ENCODE measurements at places on chromosomes 7 and 10.

DNA sequence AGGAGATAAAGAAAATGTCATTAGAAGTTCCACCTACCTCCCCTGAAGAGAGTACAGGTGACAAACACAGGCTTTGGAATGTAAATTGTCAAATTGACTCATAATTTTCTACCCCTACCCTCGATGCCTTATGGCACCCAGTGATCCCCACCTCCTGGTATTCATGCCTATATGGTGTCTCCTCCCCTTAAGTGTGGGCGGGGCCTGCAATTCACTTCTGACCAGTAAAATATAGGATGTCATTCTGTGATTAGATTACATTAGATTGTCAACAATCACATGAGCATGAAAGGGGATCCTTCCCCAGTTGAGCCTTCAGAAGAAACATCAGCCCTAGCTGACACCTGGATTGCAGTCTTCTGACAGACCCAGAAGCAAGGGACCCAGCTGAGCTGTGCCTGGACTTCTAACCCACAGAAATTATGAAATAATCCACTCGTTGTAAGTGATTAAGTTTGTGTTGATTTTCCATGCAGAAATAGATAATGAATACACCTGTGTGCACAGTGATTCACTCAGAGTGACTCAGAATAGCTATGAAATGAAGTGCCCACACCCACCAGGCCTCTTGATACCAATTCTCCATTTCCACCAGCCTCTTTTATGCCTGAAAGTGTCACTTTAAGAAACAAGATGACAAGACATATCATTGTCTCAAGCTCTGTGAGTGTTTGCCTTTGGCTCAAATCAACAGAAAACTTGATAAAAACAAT is 8.5 kb upstream of the SLC39A12 start:
- DNase-seq, result no peak

DNA sequence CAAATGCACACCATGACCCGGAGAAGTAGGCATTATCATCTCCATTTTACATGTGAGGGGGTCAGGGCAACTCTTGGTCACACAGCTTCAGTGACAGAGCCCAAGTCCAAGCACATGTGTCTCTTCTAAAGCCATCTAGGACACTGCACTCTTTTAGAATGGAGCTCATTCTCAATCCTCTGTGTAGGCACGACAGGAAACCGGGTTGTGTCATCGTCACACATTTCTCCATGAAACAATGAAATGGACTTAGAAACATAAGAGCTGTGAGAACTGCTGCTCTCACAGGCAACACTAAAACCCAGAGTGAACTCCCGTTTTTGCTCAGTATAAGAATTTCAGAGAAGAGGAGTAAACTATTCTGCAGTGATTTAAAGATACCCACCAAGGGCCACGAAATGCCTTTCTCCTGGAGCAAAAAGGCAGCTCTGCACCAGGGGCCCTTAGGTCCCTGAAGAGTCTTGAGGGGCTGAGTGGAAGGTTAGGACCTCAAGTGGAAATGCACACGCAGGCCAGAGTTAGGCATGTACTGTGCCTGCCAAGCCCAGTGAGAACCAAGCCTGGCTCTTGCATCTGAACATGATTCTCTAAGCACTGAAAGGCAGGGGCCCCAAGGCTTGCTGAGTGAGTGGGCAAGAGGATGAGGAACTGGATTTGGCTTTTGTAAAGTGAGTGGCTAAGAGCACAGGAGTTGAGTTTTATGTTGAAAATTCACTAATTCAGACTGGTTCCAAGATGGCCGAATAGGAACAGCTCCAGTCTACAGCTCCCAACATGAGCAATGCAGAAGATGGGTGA is 13.3 kb downstream of the ALOX5 start:
- no peak for DNase-seq

DNA sequence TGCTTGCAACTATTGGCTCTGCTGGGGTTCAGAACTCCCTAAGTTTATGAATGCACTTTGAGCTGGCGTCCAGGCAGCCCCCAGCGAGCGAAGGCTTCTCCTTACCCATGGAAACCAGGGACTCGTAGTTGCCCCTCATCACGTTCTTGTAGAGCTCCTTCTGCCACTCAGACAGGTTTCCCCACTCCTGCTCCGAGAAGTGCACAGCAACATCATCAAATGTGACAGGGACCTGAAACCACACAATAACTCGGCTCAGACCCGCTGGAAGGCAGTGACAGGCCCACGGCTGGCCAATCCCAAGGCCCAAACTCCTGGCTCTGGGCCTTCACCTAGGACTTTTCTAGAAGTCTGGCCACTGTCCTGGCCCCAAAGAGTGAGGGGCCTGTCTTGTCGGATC is 6.9 kb downstream of the ZNF777 start:
- no peak for DNase-seq

DNA sequence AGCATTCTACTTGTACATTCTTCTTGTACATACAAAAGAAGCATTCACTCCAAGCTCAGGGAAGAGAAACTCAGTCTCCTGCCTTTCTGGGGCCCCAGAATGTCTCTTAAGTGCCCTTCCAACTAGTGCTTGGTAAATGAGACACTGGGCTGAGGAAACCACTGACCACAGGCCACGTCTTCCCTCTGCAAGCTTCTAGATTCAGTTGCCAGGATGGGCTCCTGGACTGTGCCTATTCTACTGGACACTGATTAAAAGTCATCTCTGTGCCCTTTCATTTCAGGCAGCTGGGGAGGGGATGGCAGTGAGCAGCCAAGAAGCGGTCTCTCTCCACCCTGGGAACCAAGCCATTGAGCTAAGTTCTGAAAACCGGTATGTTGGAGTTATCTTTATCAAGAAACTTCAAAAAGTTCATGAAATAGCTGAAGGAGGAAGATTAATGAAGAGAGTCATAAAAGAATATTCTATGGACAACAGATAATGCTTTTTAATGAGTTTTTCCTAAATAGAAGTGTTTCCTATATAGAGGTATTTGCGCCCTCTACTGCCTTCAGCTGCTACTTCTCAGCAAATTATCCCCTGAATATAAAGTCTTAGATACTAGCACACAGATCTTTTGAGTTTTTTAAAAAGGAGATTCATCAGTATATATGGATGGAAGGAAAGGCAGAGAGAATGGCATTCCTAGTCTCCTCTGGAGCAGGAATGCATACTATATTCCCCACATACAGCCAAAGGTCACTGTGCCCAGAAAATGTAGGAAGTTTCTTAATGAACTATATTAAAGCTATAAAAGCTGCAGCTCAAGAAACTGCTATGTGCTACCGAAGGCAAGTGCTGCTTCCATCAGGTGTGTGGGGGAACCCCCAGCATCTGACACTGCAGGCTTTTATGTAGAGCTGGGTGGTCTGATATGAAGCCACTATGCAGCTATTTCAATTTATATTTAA is 8.4 kb upstream of the IFIT1B start:
- no peak for DNase-seq

GRCh38 chr10:80268938-80269588 is 20.4 kb downstream of the MAT1A start:
- no peak for DNase-seq

DNA sequence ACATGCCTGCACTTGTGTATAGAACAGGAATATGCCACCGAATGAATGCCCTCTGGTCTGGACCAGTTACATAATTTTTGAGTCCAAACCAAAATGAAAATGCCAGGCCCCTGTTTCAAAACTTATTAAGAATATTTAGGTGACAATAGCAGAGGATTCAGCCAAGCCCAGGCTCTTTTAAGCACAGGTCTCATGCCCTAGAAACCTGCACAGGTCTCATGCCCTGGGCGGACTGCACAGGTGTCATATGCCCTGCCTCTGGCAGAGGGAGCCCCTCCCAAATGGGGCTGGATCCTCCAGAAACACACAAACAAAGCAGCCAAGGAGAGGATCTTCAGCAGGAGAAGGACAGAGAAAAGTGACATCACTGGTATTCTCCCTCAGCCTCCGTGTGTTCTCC is 605.4 kb upstream of the NRP1 start:
- DNase-seq, result no peak

DNA sequence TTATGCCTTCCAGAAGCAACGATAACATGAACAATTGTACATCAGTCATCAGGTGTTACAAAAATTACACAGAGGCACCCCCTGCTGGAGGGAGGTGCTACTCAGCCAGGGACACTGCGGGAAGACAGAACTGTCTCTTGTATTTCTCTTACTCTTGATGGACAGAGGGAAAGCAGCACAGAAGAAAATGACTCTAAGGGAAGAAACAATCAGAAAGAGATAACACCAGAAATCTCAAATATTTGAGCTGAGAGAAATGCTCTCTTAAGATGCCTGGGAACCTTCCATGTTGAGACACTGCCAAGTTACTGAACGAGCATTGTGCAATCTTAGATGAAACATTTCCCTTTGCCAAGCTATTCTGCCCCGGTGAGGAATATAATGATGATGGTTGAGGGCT is 227.6 kb upstream of the NPSR1 start:
- DNase-seq, result no peak

- DNase-seq, result no peak
Measured at GRCh38 chr10:86345859-86346798, 20.5 kb downstream of the GRID1 start.

DNA sequence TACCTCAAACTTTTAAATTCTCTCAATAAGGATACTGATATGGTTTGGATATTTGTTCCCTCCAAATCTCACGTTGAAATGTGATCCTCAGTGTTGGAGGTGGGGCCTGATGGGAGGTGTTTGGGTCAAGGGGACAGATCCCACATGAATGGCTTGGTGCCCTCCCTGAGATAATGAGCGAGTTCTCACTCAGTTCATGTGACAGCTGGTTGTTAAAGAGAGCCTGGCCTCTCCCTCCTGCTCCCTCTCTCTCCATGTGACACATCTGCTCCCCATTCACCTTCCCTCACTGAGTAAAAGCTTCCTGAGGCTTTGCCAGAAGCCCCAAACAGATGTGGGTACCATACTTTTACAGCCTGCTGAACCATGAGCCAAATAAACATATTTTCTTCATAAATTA is 19.2 kb downstream of the ABCB4 start:
- no peak for DNase-seq

- DNase-seq, result no peak
Measured at GRCh38 chr7:115122388-115122787, 200.5 kb downstream of the MDFIC start.

DNA sequence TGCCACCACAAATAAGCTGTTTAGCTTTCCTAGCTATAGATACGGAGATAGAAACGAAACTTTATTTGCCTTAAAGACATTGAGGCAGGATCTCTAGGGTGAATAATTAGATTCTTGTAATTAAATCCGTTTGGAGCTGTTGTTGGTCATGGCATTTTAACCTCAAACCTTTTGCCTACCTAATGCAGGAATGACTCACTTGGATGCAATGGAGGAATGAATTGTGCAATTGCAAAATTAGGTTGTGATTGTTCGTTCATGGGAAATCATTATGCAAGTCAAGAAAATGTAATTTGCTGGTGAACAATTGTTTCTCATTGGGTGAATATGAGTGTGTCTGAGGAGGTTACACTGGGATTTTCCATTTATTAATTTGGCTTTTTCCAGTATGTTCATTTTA is 703.5 kb downstream of the GATA3 start:
- no peak for DNase-seq

DNA sequence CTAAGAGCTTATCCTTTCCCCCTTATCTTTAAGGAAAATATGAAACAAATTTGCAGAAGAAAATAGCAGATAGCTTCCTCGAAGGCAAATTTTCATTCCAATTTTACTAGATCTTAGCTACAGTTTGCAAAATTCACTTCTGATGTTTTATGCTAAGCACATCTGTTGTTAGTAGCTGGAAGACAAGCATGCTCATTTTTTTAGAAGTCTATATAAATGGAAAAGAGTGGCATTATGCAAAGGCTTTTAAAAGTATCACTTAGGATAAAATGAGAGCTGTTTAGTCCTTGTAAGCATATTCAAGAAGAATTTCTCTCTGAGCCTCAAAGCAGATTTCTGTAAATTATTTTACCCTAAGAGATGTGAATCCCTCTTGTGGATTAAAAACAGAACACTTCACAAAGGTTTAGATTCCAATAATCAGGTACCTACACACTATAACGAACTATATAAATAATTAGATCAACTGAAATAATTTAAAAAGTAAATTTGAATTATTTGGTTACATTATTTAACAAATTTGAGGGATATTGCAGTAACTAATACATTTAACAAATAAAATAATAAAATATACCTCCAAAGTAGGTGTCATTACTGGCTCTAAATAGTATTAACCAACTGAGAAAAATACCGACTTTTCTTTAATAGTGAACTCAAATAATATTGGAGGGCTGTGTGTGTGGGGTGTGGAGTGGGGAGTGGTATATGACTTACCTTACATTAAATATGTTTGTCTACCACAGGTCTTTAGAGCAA is 307.1 kb downstream of the SEMA3D start:
- DNase-seq, result no peak
